ENCODE measurements at places on chromosomes 7 and 10.

DNA sequence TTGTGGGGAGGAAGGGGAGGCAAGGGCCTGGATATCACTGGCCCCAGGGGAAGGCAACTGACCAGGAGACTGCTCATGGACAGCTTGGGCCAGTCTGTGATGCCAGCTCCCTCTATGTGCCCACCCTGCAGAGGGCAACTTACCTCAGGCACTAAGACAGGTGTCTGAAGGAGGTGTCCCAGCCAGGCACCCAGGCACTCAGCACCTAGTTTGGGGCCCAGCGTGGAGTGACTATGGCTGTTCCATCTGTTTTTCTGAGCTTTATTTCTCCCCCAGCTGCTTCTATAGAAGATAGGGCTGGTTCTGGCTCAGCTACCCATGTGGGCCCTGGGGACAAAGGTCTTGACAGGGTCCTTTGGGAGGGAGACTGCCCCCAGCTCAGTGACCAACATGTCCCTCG, 150.6 kb upstream of the PCBD1 start:
- DNase-seq: no peak

GRCh38 chr10:103576862-103577261, 83.4 kb downstream of the NEURL1 start:
- no peak for DNase-seq

DNA sequence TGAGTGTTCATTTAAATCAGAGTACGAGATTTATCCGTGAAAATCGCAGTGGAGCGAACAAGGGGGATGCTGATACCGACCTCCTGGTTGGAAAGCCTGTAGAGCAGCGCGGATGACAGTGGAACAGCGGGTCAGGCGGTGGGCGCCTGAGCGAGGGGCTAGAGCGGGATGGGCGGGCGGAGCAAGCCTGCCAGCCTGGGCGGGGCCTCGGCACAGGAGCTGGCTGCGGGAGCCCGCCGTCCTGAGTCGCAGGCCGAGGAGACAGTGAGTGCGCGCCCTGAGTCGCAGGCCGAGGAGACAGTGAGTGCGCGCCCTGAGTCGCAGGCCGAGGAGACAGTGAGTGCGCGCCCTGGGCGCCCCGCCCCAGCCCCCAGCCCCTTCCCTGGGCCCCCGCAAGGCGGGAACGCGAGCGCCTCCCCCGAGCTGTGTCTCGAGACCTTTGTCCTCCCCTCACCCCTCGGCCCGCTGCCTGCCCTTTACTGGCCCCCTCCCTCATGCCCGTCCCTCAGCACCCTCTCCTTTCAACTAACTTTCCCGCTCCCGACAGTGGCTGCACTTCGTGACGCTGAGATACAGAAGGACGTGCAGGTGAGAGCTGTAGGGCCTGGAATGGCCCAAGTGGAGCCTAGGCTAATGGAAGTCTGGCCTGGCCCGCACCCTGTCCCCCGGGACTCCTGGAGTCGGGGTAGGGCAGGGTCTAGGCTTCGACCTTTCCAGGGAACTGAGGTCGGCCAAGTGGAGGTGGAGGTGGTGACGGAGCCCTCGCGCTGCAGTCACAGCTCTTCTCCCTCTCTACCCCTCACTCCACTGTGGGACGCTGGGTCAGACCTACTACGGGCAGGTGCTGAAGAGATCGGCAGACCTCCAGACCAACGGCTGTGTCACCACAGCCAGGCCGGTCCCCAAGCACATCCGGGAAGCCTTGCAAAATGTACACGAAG, at the start of gene AS3MT:
AS3MT (plus strand) TSS at position 213 of the 941 bp plus-strand sequence; CDS start at position 336, 123 bp downstream.
- DNase-seq: peak; percentile 84

DNA sequence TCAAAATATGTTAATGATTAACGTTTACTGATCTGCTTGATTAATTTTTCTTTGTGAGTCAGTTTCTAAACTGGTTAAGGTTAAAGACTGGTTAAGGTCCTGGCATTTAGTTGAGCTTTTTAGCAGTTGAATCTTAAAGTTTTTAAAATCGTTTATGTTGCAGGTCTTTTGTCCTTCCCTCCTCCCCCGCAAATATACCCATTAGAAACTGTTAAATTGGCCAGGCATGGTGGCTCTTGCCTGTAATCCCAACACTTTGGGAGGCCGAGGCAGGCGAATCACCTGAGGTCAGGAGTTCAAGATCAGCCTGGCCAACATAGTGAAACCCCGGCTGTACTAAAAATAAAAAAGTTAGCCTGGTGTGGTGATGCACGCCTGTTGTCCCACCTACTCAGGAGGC, 100.9 kb downstream of the PODXL start:
- no peak for DNase-seq

All from islet precursor cell (in vitro differentiated cells).